Smooth muscle cell of the coronary artery (primary cell): ENCODE measurements at places on chromosomes 13 and 19. TPM values are rescaled to one million over a fixed set of nuclear protein-coding genes. Genes with fewer than 3 reads are reported as not detected.

The GTF2F2 gene
- 8.9 and 23.8 TPM in 2 replicates for total RNA-seq

The FOSB gene
- 0.94 and 6.2 TPM in 2 replicates for total RNA-seq

The MAP4K1 gene
- 0.08 TPM in 1 of 2 replicates, not detected in the other for total RNA-seq

The PRX gene
- total RNA-seq: 0.90 and 1.3 TPM in 2 replicates

The EID2B gene
- 2.0 and 2.9 TPM in 2 replicates for total RNA-seq

The FCAR gene
- not detected in 2 replicates for total RNA-seq

The PRODH2 gene
- total RNA-seq: not detected in 2 replicates

The SLC17A7 gene
- total RNA-seq: 0.08 and 0.12 TPM in 2 replicates

The PLPP2 gene
- 1.9 and 11.2 TPM in 2 replicates for total RNA-seq

The PIBF1 gene
- 8.4 and 23.4 TPM in 2 replicates for total RNA-seq

The OBI1 gene
- 7.8 and 11.4 TPM in 2 replicates for total RNA-seq

The F2RL3 gene
- total RNA-seq: under 0.01 and 0.12 TPM in 2 replicates

The NUFIP1 gene
- 0.94 and 1.8 TPM in 2 replicates for total RNA-seq

The GGN gene
- under 0.01 and 0.15 TPM in 2 replicates for total RNA-seq

The FPR3 gene
- total RNA-seq: 0.23 TPM in 1 of 2 replicates, not detected in the other

The TNFSF9 gene
- under 0.01 and 0.30 TPM in 2 replicates for total RNA-seq

The CEACAM7 gene
- total RNA-seq: not detected in 2 replicates

The RFPL4AL1 gene
- total RNA-seq: not detected in 2 replicates

The TFPT gene
- total RNA-seq: 14.4 and 28.5 TPM in 2 replicates

The TTYH1 gene
- not detected in 2 replicates for total RNA-seq
